ENCODE measurements at places on chromosomes 5 and 9. TPM values are rescaled to one million over a fixed set of nuclear protein-coding genes. Genes with fewer than 3 reads are reported as not detected.

- DNase-seq = no peak
These were observed 45.5 kb downstream of the CCNH start for GRCh38 chr5:87367243-87367642.

DNA sequence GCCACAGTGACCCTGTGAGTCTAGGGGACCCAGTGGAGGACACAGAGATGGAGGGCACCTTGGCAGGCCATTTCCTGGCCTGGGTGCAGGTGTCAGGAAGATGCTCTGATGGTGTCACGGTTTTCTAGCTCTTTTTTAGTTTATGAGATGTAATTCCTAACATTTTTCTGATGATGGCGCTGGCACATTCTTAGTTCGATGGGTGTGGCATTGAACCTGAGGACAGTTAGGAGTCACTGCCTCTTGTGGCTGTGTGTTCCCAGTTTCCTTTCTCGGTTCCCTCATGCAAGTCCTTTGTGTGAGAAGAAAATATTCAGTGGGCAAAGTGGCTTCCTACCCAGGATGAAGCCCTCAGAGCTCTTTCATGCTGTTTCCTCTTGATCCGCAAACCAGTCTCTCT lies 129.4 kb upstream of the ICE1 start:
- DNase-seq = no peak

- DNase-seq = no peak
These were observed 22.1 kb upstream of the ROR2 start for GRCh38 chr9:91972076-91972626.

DNA sequence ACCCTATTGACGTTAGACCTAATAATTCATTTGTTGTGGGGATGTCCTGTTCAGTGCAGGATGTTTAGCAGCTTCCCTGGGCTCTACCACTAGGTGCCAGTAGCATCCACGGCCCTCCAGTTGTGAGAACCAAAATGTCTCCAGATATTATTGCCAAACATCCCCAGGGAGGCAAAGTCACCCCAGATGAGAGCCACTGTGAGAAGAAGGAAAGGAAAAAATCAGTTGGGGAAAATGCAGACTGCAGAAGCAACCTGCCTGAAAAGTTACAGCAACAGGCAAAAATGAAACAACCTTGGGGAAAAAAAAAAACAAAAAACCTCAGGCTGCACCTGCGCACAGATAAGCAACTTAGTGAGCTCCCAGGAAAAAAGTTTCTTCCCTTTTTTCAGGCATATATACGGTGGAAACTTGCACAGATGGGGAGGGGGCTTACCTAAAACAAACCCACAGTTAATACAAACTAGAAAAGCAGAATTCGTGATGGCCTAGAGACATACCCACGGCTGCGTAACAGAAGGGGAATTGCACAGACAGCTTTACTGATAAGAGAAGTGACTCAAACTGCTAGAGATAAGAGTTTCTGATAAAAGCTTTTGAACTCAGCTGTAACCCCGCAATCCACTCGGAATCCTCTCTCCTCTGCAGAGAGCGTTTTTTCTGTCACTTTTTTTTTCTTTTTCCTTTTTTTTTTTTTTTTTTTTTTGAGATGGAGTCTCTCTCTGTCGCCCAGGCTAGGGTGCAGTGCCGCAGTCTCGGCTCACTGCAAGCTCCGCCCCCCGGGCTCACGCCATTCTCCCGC lies 29.8 kb upstream of the FBP1 start:
- peak; percentile 89 for DNase-seq

GRCh38 chr5:16502866-16503265 lies 37.3 kb upstream of the ZNF622 start:
- no peak for DNase-seq

Gene TSLP
- total RNA-seq = not detected

Gene GABRA1
- not detected for total RNA-seq

DNA sequence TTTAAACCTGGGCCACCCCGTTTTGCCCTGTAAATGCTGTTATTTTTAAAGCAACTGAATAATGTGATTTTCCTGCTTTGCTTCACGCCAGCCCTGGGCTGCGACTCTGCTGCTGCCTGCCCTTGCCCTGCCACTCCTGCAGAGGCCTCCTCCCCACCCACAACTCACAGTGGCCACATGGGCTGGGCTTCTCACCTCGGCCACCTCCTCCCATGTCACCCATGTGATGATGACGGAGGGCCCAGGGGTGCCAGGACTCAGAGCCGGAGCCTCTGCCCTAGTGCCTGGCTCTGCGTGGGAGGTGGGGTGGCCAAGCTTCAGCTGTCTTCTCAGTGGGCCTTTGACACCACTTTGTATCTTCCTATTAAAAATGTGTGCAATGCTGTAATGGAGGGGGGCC lies 48.1 kb upstream of the NKD2 start:
- no peak for DNase-seq
